ENCODE measurements at places on chromosomes 7 and 10. TPM values are rescaled to one million over a fixed set of nuclear protein-coding genes. Genes with fewer than 3 reads are reported as not detected.

DNA sequence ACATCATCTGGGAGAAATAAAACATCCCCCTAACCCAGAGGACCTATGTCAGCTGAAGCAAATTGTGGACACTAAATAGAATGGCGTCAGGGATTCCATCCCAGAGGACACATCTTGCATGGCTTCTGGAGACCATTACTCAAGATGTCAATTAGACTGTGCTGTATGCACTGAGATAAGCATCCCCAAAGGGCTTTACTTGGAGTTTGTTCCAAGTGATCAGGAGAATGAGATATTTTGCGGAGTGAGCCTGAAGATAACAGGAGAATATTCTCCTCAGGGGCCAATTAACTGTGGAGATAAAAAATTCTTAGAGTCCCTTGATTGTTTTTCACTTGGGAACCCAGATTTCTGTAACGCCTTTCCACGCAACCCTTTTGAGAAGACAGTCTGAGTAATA is 4.5 kb upstream of the OR2AE1 start:
- DNase-seq: no peak

GRCh38 chr7:50730446-50731400 is 52.0 kb downstream of the GRB10 start:
- no peak for DNase-seq

- DNase-seq: no peak
Observed at GRCh38 chr7:132261327-132262159, 314.7 kb downstream of the PLXNA4 start.

GRCh38 chr7:5692112-5692844 is 89.2 kb downstream of the RNF216 start:
- peak; percentile 91 for DNase-seq

GRCh38 chr7:610531-611280 is 91.1 kb upstream of the PDGFA start:
- DNase-seq: peak; percentile 60

GRCh38 chr7:158849768-158850544 is 6.4 kb upstream of the DYNC2I1 start:
- DNase-seq: no peak

- no peak for DNase-seq
Observed at GRCh38 chr10:5447611-5448071, 35.3 kb downstream of the NET1 start.

GRCh38 chr10:21628023-21628422 is 94.0 kb downstream of the MLLT10 start:
- no peak for DNase-seq

- DNase-seq: no peak
Observed at GRCh38 chr10:28295336-28295735, 7.5 kb downstream of the MPP7 start.

DNA sequence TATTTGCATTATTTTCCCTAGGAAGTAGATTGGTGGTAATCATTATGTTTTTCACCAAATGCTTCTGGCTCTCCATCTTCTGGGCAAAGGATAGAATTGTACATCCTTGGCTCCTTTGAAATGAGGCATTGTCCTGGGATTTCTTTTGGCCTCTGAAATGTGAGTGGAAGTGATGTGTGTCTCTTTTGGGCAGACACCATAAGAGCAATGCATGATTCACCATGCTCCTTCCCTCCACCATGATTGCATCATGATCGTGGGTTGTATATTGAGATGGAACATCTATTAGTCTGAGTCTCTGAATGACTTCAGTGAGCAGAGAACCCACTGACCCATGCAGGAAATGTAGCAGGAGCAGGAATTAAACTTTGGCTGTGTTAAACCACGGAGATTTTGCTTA is 49.2 kb downstream of the ADRA2A start:
- no peak for DNase-seq

- no peak for DNase-seq
Observed at GRCh38 chr7:30595436-30596013, 847 bp downstream of the GARS1 start.

GRCh38 chr7:64515781-64516180 is 47.1 kb downstream of the ZNF680 start:
- DNase-seq: no peak

- DNase-seq: no peak
Observed at GRCh38 chr10:109774121-109774440, 149.2 kb downstream of the XPNPEP1 start.

DNA sequence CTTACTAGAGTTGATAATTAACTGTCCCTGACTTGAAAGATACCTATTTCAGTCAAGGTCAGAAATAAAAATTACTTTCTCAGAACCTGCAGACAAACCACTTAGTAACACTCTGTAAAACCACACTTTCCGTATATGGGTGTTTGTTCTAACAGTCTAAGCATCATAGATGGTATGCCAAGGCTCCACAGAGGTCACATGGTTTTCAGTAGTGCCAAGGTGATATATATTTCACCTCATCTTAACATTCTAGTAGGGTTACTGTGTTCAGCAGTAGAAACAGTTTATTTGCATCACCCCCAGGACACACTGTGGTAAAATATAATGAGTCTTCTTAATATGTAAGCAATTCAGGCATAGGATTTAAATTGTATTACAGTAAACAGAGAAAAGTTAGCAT is 61.5 kb downstream of the KCND2 start:
- DNase-seq: no peak

GRCh38 chr10:58723186-58723585 is 210.5 kb downstream of the BICC1 start:
- no peak for DNase-seq

GRCh38 chr10:81027223-81027622 is 489.5 kb downstream of the SH2D4B start:
- DNase-seq: no peak

DNA sequence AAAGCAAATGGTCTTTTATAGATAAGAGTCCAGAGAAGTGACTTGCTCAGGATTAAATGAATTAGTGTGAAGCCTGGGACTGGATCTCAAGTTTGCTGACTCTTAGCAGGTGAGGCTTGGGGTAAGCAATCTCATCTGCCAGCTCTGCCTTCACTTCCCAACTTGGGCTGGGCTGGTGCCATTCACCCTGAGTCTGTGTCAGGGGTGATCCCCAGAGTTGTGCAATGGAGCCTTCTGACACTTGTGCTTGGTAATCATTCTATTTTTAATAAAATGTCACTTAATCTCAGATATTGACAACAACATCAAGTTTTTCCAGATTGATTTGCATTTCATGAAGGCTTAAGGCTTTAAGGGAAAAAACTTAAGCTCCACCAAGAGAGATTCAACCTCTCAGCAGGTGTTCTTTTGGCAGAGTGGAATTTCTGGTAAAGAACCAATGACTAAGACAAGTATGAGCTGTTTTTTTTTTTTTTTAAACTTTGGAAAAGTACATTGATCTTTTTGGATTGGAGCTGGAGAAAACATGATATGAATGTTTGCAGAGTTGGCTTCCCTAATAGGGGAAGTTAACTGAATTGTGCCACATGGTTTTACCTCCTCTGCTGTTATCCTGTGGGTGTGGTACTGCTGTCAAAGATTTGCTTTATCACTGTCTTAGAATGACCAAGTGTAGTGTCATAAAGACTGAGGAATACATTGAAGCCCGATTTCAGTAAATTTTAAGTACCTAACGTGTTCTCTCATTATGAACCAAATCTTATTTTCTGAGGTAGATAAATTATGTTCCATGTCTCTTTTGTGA is 48.6 kb upstream of the GPR37 start:
- DNase-seq: no peak

DNA sequence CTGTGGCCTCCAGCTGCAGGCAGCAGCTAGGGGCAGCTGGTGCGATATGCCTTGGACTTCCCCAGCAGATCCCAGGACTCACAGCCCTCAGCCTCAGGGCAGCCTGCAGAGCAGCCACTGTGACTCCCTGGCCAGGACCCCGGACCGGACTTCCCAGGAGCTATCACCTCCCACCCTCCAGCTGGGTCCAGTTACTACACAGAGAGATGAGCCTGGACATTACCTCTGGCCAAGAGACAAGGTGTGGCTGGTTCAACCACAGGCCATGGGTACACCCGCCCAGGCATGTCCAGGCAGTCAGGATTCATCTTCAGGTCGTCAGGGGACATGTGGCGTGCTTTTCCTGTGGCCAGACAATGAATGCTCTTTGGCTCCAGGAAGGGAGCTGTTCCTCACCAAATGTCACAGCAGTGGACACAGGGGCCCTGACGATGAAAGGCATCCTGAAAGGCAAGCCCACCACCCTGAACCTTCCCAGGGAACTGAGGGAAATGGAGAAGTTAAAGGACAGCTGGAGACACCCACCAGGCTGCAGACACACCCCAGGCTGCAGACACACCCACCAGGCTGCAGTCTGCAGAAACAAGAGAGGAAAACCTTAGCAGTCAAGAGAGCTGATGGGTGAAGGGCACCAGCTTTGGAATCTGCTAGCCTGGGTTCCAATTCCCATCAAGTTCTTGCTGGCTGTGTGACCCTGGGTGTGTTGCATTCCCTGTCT is 25.8 kb upstream of the NANOS1 start:
- DNase-seq: no peak

DNA sequence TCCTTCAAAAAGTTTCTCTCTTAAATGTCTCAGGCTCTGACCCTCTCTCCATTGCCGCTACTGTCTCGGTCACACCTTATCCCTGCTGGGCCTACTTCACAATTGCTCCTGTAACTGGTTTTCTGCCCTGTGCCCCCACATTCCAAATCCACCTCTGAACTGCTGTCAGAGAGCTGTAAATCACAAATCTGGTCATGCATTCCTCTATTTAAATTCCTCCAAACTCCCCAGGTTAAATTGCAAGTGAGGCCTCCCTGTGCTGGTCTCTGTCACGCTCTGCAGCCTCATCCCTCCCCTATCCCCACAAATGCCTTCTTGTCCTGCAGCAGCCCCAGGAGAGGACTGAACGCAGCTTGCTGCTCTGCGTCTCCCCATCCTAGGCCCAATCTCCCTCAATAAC is 40.4 kb upstream of the CDCA7L start:
- DNase-seq: no peak

DNA sequence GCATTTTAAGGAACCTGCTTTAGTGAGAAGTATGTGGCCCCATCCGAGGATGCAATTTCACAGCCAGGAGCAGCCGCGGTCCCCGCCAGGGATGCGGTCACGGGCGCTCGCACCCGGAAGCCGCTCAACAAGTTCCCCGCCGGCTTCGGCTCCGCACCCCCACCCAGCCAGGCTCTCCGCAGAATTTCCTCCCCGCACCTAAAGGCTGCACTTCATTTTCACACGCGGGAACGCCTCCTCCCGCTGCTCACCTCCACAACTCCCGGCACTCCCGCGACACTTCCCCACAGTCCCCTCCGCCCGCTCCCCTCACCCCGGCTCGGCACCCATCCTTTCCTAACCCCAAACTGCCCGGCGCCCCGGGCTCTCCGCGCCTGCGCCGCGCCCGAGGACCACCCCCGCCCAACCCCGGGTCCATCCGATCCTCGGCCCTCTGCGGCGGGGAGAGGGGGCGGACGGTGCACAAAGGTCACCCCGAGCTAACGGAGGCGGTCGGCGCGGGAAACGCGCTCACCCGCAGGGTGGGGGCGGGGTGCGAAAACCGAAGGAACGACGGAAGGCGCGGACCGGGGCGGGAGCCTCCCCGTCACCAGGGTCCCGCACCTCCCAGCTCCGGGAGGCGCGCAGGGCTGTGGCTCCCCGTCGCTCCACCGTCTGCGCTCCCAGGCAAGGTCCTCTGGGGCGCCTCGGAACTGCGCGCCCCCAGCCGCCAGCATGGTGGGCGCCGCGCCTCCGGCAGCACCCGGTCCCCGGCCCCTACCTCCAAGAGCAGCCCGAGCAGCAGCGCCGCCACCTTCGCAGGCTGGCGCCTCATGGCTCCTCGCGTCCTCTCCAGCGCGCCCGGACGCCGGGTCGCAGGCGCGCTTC is 558 bp downstream of the VOPP1 start:
- peak; percentile 78 for DNase-seq

DNA sequence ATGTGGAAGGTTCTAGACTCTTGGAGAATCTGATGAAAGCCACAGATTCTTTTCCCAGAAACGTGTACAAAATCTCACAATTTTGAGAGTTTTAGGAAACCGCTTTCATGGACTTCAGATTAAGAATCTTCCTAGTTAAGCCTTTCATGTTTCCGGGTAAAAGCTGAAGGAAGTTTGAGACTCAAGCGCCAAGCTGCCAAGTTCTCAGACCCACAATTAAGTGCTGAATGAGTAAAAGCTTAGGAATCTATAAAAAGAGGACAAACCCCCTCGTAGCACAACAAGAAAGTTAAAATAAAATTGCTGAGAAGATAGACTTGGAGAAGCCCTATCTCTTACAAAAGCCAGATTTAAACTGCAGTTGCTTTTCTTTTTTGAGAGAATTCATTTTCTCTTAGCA is 99.6 kb downstream of the ST8SIA6 start:
- no peak for DNase-seq

GRCh38 chr10:104144931-104145330 is 23.0 kb downstream of the SFR1 start:
- DNase-seq: no peak

DNA sequence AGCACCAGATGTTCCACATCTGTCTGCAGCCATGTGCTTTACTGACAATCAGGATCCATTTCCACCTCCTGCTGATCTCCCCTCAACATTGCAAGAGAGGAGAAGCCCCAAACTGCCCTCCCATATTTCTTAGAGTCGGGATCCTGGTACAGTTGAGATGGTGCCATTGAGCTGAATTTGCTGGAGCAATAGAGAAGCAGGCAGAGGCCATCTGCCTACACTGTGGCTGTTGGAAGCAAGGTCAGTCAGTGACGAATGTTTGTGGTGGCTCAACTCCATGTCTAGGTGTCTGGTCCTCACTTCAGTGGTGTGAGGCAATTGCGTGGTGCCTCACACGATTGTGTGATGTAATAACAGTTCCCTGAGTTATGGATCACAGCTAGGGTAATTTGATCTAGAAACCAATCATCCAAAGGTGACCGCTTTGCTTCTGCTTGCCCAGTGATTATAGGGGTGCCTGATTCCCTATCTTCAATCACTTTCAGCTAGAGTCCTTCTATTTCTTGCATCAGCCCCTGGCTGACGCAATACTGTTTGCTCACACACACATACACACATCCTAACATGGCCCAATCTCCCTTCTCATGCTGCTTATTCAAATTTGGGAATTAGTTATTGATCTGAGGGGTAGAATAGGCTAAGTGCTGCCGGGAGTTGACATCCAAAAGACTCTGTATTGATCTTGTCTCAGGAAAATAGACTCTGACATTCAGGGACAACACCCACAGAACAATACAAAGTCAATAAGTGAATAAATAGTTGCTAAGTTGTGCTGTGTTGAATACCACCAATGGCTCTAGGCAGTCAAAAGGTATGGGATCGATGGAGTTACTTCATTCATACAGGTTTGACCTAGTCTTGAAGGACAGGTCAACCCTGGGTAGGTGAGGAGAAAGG is 46.1 kb upstream of the SLC35B4 start:
- DNase-seq: no peak

GRCh38 chr10:126497672-126498071 is 109.4 kb upstream of the ADAM12 start:
- DNase-seq: no peak

The BLOC1S2 gene
- total RNA-seq: 15.9 TPM

The CNPY1 gene
- total RNA-seq: not detected

The IPMK gene
- 2.1 TPM for total RNA-seq

The GNGT1 gene
- not detected for total RNA-seq

The FUOM gene
- total RNA-seq: 7.4 TPM

The NEUROG3 gene
- not detected for total RNA-seq

The TBC1D12 gene
- total RNA-seq: 4.4 TPM

The FAM25A gene
- total RNA-seq: not detected

The PRF1 gene
- total RNA-seq: 2.2 TPM

The OR2A1 gene
- total RNA-seq: not detected

The RARRES2 gene
- total RNA-seq: 24.0 TPM

The CTAGE4 gene
- total RNA-seq: 0.32 TPM

The CPA2 gene
- total RNA-seq: not detected

The ZWINT gene
- 2.0 TPM for total RNA-seq

The MBLAC1 gene
- total RNA-seq: 2.6 TPM

The FBXL13 gene
- total RNA-seq: 0.51 TPM

The MMRN2 gene
- total RNA-seq: 33.5 TPM

All from Right ventricle myocardium superior (tissue), 1 donor.